ENCODE measurements at places on chromosomes 16 and 17. TPM values are rescaled to one million over a fixed set of nuclear protein-coding genes. Genes with fewer than 3 reads are reported as not detected.

Gene KRTAP9-8
- total RNA-seq, result not detected

Gene OTOA
- total RNA-seq, result not detected

DNA sequence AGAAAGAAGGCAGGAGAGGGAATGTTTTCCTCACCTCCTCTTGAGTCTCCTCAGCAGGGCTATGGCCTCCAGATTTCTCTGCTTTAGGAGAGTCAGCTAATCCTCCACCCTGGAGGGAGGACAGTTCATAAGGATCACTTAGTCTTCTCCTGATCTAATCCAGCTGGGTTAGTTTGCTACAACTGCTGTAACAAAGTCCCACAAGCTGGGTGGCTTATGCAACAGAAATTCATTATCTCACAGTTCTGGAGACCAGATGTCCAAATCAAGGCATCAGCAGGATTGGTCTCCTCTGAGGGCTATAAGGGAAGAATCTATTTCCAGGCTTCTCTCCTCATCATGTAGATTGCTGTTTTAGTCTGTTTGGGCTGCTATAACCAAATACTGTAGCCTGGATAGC is 40.6 kb upstream of the XYLT1 start:
- H3K36me3 ChIP-seq, result no peaks in the 10 kb centered on the region
- no peaks in the 10 kb centered on the region for H3K4me1 ChIP-seq
- H3K27me3 ChIP-seq, result peaks cover 24% of the 10 kb centered on the region
- DNase-seq, result no peak
- H3K27ac ChIP-seq, result no peak overlapping the region
- H3K4me3 ChIP-seq, result no peak overlapping the region

DNA sequence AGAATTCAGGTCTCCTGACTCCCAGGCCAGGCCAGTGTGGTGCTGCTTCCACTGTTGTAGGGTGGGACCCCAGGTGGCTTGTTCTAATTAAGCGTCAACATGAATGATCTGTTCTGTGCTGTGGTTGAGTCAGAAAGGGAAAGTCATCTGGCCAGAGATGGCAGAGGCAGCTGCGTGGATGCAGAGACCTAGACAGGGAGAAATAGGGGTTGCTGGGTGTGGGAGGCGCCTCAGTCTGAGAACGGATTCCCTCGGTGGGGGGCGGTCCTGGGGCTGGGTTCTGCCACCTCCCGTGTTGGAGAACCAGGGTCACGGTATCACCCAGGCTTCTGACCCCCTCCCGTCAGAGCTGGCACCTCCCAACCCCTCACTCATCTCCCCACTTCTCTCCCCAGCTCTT is 5.6 kb downstream of the FBRS start:
- H3K4me3 ChIP-seq, result no peak overlapping the region
- no peak for DNase-seq
- no peaks in the 10 kb centered on the region for H3K27me3 ChIP-seq
- no peak overlapping the region for H3K27ac ChIP-seq

Gene MT1G
- total RNA-seq, result 24.5 TPM

DNA sequence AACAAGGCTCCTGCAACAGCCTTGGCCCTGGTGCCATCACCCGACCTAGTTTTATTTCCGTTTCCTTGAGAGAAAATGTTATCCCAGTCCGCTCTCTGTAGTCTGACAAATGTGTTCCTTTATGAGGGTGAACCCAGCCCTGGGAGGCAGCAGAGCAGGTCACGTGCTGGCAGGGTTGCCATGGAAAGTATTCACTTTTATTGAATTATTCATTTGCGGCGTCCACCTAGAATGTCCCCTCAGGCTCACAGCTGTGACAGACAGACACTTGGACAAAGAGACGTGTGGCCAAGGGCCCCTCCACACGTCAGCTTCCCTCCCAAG is 90.0 kb downstream of the WSCD1 start:
- H3K27me3 ChIP-seq, result no peaks in the 10 kb centered on the region
- no peaks in the 10 kb centered on the region for H3K4me1 ChIP-seq
- no peak overlapping the region for H3K4me3 ChIP-seq
- no peak for DNase-seq
- H3K27ac ChIP-seq, result no peak overlapping the region

Gene MGAT5B
- total RNA-seq, result 0.55 TPM

- DNase-seq, result no peak
- no peak overlapping the region for H3K4me3 ChIP-seq
- H3K27me3 ChIP-seq, result no peaks in the 10 kb centered on the region
- peaks cover 5% of the 10 kb centered on the region for H3K4me1 ChIP-seq
- no peak overlapping the region for H3K27ac ChIP-seq
Observed at GRCh38 chr17:82156284-82156925, 56.2 kb downstream of the CCDC57 start.

DNA sequence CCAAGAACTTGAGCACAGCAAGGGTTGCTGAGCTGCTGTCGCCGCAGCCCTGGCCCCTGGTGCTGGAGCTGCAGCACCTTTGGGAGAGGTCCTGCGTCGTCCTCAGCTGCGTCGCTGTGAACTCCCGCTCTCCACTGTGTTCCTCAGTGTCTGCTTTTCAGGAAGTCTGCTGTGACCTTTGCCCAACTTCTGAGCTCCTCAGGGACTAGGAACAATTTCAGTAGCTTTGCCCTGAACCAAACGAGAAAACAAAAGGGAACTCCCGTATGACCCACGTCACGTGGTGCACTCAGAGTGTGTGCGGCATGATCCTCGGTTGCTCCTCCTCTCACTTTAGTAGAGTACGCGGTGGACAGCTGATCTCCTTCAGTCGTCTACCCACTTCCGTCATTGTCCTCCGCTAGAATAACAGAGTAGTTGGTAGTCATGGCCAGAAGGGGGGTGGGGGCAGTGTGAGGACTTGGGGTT is 44.2 kb downstream of the WDR45B start:
- H3K27me3 ChIP-seq, result no peaks in the 10 kb centered on the region
- peaks cover 66% of the 10 kb centered on the region for H3K36me3 ChIP-seq
- H3K4me1 ChIP-seq, result peaks cover 14% of the 10 kb centered on the region
- peak overlapping the region; percentile 83 for H3K27ac ChIP-seq
- peak; percentile 49 for DNase-seq

- peaks cover 24% of the 10 kb centered on the region for H3K27me3 ChIP-seq
- no peak overlapping the region for H3K4me3 ChIP-seq
- H3K36me3 ChIP-seq, result no peaks in the 10 kb centered on the region
- H3K4me1 ChIP-seq, result no peaks in the 10 kb centered on the region
Observed at GRCh38 chr17:21376759-21377690, 868 bp downstream of the KCNJ12 start.

DNA sequence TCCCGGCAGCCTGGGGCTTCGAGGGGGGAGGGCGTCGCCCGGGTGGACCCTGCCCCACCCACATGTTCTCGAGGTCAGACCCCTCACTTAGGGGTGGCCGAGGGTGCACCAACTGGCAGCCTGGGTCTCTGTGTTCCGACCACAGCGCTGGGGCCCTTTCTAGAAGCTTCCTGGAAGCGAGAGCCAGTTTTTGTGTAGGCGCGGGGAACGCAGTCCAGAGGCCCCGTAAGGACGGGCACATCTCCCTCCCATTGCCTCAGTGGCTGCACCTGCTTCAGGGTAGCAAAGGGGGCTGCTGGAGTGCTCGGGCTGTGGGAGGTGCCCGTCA is 148.3 kb downstream of the BANP start:
- no peaks in the 10 kb centered on the region for H3K4me1 ChIP-seq
- no peak overlapping the region for H3K27ac ChIP-seq
- no peak overlapping the region for H3K4me3 ChIP-seq

DNA sequence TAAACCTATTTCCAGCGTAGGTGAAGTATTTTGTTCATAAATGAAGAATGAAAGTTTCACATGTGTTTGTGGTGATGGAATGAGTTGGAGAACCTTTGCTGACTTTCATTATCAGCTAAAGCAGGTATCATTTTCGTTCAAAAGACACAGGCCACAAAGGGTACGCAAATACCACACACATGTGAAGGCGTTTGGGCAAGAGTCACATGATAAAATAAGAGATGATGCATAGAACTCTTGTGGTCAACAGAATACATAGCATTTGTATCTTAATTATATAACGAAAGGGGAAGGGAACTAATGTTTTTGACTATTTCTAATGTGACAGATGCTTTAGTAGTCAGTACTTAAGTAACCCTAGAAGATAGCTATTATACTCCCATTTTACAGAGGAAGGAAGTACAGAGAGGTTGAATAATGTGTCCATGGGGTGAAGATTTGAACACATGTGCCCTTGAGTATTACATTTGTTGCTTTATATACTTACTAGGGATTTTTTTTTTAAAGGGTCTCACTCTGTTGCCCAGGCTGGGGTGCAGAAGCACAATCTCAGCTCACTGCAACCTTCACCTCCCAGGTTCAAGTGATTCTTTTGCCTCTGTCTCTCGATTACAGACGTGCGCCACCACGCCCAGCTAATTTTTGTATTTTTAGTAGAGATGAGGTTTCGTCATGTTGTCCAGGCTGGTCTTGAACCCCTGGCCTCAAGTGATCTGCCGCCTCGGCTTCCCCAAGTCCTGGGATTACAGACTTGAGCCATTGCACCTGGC is 4.8 kb downstream of the RPA1 start:
- no peak overlapping the region for H3K27ac ChIP-seq
- H3K27me3 ChIP-seq, result no peaks in the 10 kb centered on the region
- H3K36me3 ChIP-seq, result peaks cover 49% of the 10 kb centered on the region
- DNase-seq, result peak; percentile 33

DNA sequence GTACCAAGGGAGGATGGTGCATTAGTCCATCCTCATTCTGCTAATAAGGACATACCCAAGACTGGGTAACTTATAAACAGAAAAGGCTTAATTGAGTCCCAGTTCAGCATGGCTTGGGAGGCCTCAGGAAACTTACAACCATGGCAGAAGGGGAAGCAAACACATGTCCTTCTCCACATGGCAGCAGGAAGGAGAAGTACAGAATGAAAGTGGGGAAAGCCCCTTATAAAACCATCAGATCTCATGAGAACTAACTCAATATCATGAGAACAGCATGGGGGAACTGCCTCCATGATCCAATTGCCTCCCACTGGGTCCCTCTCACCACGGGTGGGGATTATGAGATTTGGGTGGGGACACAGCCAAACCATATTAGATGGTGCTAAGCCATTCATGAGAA is 84.5 kb downstream of the SEC14L1 start:
- no peak overlapping the region for H3K4me3 ChIP-seq
- H3K27me3 ChIP-seq, result no peaks in the 10 kb centered on the region
- no peak for DNase-seq
- H3K36me3 ChIP-seq, result no peaks in the 10 kb centered on the region
- no peaks in the 10 kb centered on the region for H3K4me1 ChIP-seq
- no peak overlapping the region for H3K27ac ChIP-seq

DNA sequence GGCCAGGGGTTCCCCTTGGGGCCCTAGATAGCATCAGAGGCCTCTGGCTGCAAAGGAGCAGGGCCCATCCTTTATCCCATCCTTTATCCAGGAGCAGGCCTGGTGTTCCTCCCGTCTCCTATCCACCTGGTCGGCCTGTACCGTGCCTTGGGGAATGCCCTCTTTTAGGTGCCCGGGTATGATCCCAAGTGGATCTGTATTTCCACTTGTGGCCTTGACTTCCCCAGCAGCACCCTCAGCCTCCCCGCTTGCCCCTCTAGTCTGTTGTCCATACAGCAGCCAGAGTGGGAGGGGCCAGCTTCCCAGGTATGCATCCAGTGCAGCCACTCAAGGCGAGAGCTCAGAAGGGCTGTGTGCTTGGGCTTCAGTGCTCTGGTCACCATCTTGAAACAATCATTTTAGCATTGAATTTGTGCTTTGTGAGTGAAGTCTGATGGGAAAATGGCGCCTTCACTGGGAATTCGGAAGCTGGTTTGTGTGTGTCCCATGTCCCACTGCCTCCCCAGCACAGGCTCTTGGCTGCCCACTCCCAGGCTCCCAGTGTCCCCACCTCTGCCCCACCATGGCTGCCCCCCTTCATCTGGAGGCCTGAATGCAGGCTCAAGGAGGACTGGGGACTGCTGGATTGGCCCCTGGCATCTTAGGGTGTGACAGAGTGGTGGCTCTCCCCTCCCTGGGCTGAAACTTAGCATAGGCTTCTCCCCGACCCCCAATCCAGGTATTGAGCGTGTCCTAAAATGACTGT is 3.3 kb upstream of the RNF112 start:
- DNase-seq, result no peak
- no peak overlapping the region for H3K27ac ChIP-seq
- no peaks in the 10 kb centered on the region for H3K36me3 ChIP-seq
- no peaks in the 10 kb centered on the region for H3K4me1 ChIP-seq
- H3K4me3 ChIP-seq, result no peak overlapping the region

- no peaks in the 10 kb centered on the region for H3K27me3 ChIP-seq
- DNase-seq, result no peak
- peaks cover 15% of the 10 kb centered on the region for H3K36me3 ChIP-seq
- peak overlapping the region; percentile 13 for H3K27ac ChIP-seq
- no peak overlapping the region for H3K4me3 ChIP-seq
- peaks cover 43% of the 10 kb centered on the region for H3K4me1 ChIP-seq
Observed at GRCh38 chr17:57485916-57486881, 229.9 kb downstream of the MSI2 start.

DNA sequence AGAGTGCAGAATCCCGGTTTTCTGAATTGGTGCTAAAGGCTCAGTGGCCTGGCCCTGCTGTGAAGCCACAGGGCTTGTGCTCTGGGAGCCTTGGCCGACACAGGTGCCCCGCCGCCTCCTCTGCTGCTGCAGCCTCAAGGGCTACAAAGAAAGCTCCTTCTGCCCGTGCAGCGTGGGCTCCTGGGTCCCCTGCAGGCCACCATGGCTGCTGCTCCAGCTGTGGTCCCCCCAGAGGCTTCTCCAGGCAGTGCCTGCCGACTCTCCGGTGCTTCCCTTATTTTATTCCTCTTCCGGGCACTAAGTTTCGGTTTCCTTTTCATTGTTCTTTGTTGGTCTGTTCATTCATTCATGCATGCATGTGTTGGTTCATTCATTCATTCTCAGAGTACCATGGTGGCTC is 53.1 kb downstream of the CMIP start:
- peak overlapping the region; percentile 57 for H3K27ac ChIP-seq
- H3K27me3 ChIP-seq, result no peaks in the 10 kb centered on the region
- no peak overlapping the region for H3K4me3 ChIP-seq
- peaks cover 3% of the 10 kb centered on the region for H3K36me3 ChIP-seq
- DNase-seq, result no peak
- peaks cover 30% of the 10 kb centered on the region for H3K4me1 ChIP-seq

- no peaks in the 10 kb centered on the region for H3K27me3 ChIP-seq
- peak; percentile 72 for DNase-seq
- H3K4me3 ChIP-seq, result no peak overlapping the region
- H3K27ac ChIP-seq, result peak overlapping the region; percentile 66
Observed at GRCh38 chr16:31105677-31106213, 2.4 kb upstream of the BCKDK start.

GRCh38 chr17:21186399-21187187 is 27.4 kb downstream of the TMEM11 start:
- H3K36me3 ChIP-seq, result peaks cover 30% of the 10 kb centered on the region
- H3K4me3 ChIP-seq, result no peak overlapping the region
- H3K4me1 ChIP-seq, result peaks cover 5% of the 10 kb centered on the region
- DNase-seq, result no peak
- H3K27ac ChIP-seq, result no peak overlapping the region
- no peaks in the 10 kb centered on the region for H3K27me3 ChIP-seq

Gene HAP1
- total RNA-seq, result 0.23 TPM

GRCh38 chr16:4696172-4696904 is 3.0 kb downstream of the NUDT16L1 start:
- H3K27me3 ChIP-seq, result no peaks in the 10 kb centered on the region
- H3K4me3 ChIP-seq, result no peak overlapping the region
- H3K36me3 ChIP-seq, result peaks cover 25% of the 10 kb centered on the region
- no peak overlapping the region for H3K27ac ChIP-seq
- DNase-seq, result no peak

GRCh38 chr16:68892898-68893297 is 49.6 kb downstream of the TANGO6 start:
- no peaks in the 10 kb centered on the region for H3K36me3 ChIP-seq
- no peaks in the 10 kb centered on the region for H3K4me1 ChIP-seq
- H3K27ac ChIP-seq, result no peak overlapping the region
- H3K27me3 ChIP-seq, result no peaks in the 10 kb centered on the region
- no peak overlapping the region for H3K4me3 ChIP-seq

Measured in activated T-helper 2 cell treated with anti-CD3 and anti-CD28 coated beads, Interferon-gamma antibody, Interleukin-2, Interleukin-4, amounts not matched to agents 10 μg/mL and 5 μg/mL and 100 μg/mL, durations not matched to agents 14 hours and 24 hours and 36 hours (primary cell).